Stimulated activated CD4-positive, alpha-beta T cell treated with anti-CD3 and anti-CD28 coated beads, Interleukin-4, amount 100 ng/mL, for 4 hours (primary cell): ENCODE measurements at places on chromosomes 13 and 19.

- no peak for DNase-seq
These were observed 78.1 kb upstream of the OLFM4 start for GRCh38 chr13:52950436-52950956.

DNA sequence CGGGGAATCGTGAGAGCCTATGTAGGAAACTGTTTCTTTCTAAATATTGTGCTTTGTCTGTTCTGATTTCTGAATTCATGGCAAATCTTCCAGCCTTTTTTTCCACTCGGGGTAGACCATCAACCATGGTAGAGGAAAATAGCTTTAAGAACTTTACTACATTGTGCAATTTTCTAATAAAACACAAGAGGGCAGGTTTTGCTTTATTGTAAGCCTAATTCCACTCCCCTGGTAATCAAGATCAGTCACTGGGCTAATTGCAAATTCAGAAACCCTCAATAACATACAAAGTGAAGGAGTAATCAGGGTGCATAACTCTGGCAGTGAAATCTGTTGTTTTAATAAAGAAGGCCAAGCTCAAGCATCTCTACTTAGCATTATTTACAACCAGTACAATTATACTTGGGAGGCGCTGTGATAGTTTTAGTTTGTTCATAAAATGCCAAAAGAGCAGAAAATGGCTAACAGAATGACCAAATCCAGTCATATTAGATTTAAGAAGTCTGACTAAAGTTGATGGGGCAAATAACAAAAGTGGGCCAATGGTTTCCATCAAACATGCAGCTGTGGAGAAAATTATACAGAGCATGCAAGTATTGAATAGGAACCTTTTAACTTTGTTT lies 43.8 kb downstream of the DCT start:
- DNase-seq = no peak

GRCh38 chr19:3837332-3837731 lies 31.5 kb downstream of the ZFR2 start:
- no peak for DNase-seq

DNA sequence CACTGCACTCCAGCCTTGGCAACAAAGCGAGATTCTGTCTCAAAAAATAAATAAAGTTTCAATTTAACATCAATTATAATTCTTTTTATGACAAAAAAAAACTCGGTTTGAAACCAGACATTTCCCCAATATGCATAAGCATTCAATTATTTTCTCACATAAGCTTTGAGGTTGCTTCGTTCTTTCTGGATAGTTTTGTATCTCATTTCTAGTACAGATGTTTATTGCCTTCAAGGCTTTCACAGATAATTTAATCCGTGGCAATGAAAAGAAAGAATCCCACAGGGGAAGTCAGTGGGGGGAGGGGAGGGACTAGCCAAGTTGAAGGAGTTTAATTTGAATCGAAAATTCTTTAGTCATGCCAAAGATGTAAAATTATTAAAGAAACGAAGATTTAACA lies 29.6 kb upstream of the TSC22D1 start:
- DNase-seq = no peak

GRCh38 chr13:43510956-43511901 lies 275.5 kb downstream of the ENOX1 start:
- no peak for DNase-seq

DNA sequence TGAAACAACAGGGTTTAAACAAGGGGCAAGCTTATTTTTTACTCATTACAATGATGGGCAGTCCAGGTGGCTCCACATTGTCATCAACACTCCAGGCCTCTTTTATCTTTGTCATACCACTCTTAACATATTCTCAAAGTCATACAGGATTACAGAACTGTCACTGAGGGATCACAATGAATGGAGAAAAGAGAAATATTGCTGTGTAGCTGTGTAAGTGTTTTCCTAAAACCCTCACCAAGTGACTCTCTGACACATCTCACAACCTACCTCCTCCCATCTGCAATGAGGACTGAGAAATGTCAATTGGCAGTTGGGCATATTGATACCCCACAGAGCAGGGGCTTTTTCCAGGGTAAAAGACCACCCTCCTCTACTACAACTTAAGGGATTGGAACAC lies 562.1 kb downstream of the TBC1D4 start:
- DNase-seq = no peak
